ENCODE measurements at places on chromosomes 1 and 21.

DNA sequence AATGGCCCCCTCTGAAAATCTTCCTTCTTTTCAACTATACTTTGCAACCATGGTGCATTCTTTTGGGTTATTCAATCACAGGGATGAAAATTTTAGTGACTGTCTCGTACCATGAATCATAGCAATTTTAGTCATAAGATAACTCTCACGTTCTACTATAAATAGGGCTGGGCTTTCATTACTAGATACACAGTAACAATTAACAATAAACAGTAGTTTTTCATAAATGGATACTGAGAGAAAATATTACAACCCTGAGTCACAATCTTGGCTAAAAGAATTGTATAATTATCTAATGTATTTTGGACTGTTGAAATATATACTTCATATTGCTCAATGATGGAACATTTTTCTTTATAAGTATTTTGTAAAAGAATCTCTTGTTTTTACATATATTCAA lies 96.1 kb downstream of the TEX35 start:
- DNase-seq: no peak

- no peak for DNase-seq
Observed at GRCh38 chr1:166167572-166167925, 748 bp upstream of the FAM78B start.

DNA sequence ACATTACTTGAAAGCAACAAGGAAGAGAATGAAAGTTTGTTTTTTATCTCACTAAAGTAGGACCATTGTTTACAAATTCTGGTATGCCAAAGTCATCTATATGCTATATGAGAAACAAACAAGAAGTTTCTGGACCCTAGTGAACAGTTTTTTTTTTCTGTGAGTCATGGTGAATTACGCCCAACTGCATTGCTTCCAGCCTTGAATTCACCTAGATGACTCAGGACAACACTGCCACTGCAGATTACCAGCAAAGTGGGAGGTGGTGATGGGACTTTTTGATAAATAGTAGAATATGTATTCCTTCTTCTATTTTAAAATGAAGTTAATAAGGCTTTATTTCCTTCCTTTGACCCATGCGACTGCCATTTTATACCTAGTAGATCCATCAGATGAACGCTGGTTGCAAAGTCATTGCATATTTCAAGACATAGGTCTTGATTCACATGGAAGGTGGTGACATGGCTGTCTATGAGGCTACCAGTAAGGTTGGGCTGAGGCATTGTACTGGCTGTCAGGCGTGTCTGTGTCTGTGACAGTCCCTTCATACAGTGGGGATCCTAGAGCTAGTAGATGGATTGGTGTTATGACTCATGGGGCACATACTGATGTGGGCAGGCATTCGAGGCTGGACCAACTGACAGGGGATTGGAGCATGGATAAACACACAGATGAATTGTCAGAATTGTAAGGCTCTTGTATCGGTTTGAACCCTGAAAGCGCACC lies 49.1 kb upstream of the APOBEC4 start:
- DNase-seq: no peak

DNA sequence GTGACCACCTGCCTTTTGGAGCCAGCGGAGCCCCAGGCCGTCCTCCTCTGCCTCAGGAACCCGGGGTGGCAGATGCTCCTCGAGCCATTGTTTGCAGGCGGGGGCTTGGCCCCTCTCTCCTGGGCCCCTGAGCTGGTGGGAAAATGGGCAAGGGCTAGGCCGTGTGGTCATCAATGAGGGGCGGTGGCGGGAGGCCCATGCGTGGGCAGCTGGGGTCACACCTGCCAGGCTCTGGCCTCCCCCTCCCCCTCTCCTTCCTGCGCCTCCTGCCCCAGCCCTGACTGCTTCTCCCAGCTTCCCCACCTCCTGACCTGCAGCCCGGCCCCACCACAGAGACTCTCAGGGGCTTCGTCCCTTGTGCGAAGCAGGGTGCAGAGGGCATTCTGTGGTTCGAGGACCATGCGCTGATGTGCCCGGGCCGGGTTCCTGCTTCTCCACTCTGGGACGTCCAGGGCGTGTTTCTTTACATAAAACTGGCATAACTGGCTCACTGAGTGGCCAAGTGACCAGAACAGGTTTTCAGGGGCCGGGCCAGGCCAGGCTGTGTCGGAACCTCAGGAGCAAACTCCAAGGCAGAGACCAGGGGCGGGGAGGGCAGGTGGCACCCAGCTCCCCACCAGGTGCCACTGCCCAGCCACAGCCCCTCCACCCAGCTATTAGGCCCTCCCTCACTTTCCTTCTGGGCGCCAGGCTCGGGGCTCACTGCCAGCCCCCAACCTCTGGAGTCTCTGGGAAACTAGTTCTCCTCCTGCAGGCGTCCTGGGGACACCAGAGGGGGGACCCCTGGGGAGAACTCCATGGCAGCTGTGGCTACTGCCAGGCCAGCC lies 9.3 kb downstream of the SAMD11 start:
- DNase-seq: no peak

- DNase-seq: no peak
Observed at GRCh38 chr1:237867380-237867888, 23.3 kb downstream of the ZP4 start.
